MM.1S (cell line): ENCODE measurements at places on chromosomes 5 and 9.

- no peak for DNase-seq
These were observed 416.1 kb downstream of the TMEM38B start for GRCh38 chr9:106110483-106110882.

DNA sequence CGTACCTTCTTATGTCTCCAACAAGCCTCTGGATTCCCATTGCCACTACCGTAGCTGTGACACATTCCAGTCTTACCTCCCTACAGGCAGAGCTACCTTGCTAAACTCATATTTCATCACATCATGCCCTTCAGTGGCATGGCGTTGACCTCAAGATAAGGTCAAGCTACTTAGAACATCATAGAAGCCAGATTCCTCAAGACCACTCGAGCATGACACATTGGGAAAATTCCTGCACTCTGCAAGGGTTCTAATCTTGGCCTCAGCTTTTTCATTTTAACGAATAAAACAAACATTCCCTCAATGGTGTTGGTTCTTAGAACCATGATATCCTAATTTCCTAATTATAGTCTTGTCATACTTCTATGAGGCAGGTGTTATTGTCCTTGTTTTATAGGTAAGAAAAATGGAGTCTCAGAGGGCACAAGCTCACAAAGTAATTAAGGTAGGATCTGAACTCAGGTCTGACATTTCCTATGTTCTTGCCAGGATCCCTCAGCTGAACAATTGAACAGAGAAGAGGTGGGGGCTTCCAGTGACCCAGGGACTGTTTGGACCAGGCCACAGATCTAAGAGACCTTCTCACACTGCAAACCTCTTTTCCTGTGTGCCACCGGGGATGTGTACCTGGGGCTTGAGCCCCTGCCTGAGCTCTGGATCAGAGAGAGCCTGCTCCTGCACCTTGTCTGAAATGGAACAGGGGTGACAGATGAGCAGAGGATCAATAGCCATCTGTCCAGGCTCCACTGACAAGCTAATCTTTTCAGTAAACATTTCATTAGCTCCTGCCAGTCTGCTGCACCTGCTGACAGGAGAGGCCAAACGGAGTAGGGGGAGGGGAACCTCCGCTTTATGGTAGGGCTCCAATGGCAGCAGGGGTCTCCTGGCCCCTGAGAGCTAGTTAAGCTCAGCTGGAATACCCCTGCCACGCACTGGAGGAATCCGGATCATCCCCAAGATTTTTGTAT lies 49.3 kb downstream of the ALG2 start:
- no peak for DNase-seq

DNA sequence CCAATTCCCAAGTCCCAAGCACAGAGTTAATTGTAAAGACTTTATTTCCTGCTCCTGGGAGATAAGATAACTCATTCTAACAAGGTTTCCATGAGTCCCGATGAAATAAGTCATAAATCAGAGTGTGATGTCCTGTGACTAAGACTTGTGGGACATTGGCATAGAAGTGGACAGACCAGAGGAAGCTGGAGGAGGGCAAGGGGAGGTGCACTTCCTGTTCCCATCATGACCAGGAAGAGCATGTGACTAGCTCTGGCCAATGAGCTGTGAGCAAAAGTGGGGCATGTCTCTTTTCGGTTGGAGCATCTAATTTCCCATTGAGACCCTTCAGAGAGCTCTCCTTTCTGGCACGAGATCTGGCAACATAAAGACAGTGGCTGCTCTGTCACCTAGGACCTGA lies 100.4 kb downstream of the ZNF354C start:
- DNase-seq = no peak

GRCh38 chr5:28766565-28767158 lies 1728.3 kb upstream of the CDH9 start:
- DNase-seq = peak; percentile 58

DNA sequence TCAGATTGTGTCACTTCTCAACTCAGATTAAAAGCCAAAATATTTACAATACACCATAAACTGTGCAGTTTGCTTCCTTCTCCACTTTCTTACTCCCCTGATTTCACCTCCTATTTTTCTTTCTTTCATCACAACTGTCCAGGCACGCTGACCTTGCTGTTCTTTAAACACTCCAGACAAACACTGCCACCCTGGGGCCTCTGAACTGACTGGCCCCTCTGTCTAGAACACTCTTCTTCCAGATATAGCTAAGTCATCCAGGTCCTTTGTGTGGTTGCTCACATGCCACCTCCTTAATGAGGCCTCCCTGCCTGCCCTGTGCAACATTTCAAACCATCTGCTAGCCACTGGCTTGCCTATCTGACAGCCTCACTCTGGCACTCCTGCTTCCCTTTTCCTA lies 46.6 kb downstream of the ATG10 start:
- no peak for DNase-seq

DNA sequence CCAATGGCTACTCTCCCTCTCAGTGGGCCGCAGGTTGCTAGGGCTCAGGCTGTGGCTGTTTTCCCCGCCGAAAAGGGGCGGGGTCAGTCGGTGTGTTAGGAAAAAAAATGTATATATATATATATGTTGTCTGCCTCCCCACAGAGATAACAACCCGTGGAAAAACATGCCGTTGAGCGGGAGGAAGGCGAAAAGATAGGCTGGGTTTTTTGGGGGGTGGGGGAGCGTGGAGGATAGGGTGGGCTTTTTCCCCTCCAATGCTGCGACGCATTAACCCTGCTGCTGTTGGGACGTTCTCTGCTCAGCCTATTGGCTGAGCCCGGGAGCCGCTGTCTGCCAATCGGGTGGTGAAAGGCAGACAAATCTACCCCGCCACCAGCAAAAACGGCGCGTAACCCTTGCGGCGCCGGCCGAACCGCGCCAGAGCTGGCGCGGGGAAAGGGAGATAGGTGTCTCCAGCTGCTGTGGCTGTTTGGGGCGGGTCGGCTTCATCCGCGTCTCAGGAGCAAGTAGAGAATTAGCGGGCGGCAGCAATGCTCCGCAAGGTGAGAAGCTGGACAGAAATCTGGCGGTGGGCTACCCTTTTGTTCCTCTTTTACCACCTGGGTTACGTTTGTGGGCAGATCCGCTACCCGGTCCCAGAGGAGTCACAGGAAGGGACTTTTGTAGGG lies at the start of gene PCDHGC4:
PCDHGC4 (plus strand) TSS at position 390 of the 671 bp plus-strand sequence; CDS start at position 534, 144 bp downstream.
- no peak for DNase-seq

- DNase-seq = peak; percentile 32
These were observed 31.7 kb downstream of the MRPL22 start for GRCh38 chr5:154972476-154973080.

DNA sequence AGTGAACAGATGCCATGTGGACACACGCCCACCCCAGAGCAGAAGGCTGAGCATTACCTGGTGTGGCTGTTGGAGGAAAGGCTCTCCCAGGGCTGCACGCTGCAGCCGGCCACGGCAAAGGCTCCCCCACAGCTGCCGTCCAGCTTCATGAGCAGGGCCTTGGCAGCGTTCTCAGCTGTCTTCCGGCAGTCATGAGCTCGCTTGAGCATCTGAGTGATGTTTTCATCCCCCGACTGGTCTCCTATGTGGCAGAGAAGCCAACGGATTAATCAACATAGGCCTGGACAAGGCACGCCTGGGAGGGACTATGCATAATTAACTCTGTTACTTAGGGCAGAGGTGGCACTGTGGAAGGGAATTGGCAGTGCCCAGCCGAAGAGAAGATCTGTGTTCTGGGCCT lies 87.3 kb downstream of the DCP2 start:
- DNase-seq = no peak

DNA sequence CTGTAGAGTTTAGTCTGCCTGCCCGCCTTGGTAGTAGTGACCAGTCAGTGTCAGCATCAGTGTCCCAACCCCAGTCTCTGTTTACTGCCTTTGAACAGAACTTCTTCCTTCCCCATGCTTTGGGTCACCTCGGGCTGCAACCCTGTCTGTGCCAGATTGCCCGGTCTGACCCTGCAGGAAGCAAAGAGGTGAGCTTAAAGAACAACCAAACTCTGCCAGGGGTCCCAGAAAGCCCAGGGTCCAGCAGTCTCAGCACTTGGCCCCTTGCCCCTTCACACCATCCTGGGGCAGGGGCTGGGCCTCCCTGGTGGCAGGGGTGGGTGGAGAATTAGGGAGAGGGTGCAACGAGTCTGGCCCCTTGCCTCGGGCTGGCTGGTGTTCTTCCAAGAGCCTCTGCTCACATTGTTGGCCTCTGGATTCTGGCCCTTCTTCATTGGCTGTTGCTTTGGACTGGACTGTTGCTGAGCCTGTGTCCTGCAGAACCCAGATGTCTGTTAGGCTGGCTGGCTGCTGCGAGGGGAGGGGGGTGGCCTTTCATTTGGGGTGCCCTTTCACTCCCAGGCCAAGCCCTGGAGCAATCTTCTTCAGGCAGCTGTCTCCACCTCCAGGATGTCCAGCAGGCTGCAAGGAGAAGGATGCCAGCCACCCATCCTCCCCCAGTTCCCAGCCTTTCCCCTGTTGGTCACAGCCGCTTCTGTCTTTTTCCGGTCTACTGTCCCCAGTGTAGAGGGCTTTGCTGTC lies 51.2 kb downstream of the SAR1B start:
- no peak for DNase-seq

DNA sequence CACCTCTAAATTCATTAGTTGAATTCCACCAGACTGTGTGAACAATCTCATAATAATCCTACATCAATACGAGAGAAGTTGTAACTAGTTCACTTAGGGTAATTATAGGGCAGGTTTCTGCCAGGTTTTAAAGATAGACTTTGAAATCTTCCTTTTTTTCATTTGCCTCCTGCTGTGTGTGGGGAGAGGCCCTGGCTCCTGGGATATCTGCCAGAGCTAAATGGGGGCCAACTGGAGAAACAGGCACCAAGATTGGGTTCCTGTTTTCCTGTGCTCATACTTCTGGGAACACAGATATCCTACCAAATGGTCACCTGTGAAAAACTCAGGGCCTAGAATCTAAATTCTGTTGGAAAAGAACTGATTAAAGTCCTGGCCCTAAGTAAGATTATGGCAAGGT lies 42.3 kb downstream of the SH3RF2 start:
- DNase-seq = no peak

DNA sequence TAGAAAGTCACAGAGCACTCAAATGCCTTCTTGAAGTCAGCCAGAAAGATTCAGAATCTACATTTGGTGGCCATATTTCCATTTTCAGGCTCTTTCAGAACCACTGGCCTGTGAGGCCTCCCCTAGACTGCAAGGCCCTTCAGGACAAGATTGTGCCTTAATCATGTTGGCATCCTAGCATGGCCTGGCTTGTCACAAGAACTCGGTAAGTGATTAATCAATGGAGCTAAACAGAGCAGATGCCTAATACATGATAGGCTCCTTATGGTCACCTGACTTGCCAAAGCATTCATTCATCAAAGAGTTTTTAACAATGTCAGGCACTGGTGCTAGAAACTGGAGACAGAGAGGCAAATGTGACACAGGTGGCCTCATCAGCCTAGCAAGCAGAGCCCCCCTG lies 70.3 kb downstream of the PGM5 start:
- no peak for DNase-seq

GRCh38 chr5:94847726-94848125 lies 229.3 kb downstream of the SLF1 start:
- DNase-seq = no peak

DNA sequence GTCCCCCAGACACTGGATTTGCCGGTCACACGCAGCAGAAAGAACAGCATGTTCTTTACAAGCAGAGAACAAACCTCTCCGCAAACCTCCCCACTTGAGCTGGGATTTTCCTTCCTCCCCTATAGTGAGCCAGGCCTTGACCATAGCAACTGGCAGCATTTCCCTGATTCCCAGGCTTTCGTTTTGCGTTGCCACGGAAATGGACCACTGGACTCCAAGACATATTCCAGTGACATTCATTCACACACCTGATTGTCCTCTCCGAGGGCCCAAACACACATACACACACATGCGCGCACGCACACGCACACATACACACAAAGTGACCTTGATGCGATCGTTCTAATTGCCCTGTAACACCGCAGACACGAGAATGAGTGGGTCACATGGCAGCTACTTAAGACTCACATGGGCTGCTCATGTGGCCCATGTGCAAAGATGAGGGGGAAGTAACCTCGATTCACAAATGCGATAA lies 80.9 kb upstream of the CPEB4 start:
- DNase-seq = no peak

DNA sequence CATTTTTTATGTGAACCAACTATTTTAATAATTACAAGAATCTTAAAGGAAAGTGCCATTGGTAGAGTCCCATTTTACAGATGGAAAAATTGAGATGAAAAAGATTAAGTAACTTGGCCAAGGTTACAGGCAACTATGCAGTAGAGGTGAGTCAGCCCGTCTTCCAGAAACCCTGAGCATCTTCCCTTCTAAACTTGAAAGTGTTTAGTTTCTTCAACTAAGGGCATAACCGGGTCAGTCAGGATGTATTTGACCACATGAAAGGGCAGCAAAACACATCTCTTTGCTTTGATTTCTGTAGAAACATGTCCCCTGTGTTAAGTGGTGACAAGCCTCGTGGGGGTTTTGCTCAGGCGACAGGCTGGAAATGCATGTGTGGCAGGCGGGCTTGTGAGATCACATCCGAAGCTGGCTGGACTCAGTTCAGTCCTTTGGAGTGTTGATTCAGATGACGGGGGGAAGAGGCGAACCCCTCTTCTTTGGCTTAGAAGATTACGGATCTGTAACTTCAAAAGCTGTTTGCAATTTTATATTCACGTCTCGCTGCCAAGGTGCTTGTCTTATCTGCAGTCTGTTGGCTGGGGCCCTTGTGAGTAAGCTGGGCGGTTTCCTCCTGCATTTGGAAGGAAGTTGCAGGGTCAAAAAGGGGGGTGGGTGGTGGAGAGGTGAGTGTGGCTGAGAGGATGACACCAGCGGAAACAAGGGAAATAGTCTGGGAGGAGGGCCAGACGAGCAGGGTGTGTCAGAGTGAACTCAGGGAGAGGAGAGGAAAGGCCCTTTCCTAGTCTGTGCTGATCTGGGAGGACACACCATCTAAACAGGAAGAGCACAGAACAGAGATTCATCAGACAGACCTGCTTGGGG lies 78.9 kb upstream of the RPS23 start:
- peak; percentile 18 for DNase-seq

DNA sequence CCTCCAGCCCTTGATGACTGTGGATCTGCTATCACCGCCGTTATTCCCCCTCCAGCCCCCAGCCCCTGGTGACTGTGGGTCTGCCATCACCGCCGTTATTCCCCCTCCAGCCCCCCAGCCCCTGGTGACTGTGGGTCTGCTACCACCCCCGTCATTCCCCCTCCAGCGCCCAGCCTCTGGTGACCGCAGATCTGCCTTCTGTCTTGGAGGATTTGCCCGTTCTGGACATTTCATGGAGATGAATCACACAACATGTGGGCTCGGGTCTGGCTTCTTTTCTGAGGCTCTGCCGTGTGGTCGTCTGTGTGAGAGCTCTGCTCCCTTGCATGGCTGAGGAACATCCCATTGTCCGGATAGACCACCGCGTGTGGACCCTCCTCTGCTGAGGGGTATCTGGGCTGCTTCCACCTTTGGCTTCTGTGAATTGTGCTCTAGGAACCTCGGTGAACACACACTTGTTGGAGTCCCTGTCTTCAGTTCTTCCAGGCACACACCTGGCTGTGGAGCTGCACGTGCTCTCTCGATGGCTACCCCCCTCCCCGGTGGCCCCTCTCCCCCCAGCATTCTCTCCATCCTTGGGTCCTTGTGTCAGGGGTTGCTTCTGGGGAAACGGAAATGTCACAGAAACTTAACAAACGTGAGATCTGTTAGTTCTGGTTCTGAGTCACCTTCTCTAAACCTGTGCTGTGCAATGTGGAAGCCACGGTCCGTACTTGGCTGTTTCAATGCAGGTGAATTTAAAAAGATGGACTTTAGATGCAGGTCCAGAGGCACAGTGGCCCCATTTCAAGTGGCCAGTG lies 105.3 kb upstream of the COL5A1 start:
- no peak for DNase-seq

GRCh38 chr5:178432421-178433272 lies 157.5 kb downstream of the COL23A1 start:
- DNase-seq = no peak

- no peak for DNase-seq
These were observed 38.5 kb upstream of the SLC44A1 start for GRCh38 chr9:105205787-105206495.

- DNase-seq = no peak
These were observed 159.8 kb upstream of the KLF9 start for GRCh38 chr9:70574151-70574837.
